ENCODE measurements at places on chromosomes 1 and 21.

DNA sequence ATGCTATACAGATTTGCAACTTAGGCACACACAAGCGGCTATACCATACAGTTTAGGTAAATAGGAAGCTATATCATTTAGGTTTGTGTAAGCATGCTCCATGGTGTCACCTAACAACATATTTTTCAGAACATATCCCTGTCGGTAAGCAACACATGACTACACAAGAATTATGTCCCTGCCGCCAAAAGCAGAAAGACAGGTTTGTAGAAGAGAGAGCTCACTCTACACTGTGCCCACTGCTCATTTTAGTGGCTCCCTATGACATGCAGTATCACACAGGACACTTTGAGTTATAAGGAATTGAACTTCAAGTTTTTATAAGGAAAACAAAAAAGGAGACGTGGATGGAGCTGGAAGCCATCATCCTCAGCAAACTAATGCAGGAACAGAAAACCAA, 132.5 kb upstream of the KAZN start:
- no peak for DNase-seq

DNA sequence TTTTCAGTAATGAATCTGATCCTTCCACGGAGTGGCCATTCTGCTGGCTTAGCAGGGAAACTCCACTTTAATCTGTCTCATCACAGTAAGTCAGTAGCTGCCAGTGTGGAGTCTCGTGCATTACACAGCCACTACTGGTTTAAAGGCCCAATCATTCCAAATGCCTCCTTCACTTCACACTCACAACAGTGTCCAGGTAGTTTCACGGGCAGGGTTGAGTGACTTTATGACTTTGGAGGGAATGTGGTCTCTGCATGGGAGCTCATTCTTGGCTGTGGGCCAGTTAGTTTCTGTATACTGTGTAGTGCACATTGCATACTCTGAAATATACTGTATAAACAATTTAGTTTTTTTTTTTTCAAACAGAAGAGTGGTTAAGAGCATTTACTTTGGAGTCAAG, 34.6 kb upstream of the C1orf87 start:
- DNase-seq: no peak

DNA sequence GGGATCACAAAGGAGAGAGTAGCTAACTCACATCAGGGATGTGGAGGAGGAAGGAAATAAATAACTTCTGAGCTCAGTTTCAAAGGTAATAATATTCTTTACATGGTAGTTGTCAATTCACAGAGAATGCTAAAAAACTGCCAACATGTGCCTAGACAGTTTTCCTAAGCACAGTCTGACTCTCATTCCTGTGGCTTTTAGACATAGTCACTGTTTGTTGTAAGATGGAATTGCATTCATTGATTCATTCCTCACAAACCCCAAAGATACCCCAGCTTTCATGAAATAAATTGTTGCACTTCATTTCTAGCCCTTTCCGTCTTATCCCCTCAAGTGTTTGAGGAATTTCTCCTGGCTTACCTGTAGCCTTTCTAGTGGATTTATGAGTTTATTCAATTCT, 263.9 kb downstream of the NTNG1 start:
- DNase-seq: no peak

GRCh38 chr21:38986806-38987632, 181.3 kb downstream of the ETS2 start:
- no peak for DNase-seq

Measured in brain pericyte (primary cell).